ENCODE measurements at places on chromosomes 3 and 15.

DNA sequence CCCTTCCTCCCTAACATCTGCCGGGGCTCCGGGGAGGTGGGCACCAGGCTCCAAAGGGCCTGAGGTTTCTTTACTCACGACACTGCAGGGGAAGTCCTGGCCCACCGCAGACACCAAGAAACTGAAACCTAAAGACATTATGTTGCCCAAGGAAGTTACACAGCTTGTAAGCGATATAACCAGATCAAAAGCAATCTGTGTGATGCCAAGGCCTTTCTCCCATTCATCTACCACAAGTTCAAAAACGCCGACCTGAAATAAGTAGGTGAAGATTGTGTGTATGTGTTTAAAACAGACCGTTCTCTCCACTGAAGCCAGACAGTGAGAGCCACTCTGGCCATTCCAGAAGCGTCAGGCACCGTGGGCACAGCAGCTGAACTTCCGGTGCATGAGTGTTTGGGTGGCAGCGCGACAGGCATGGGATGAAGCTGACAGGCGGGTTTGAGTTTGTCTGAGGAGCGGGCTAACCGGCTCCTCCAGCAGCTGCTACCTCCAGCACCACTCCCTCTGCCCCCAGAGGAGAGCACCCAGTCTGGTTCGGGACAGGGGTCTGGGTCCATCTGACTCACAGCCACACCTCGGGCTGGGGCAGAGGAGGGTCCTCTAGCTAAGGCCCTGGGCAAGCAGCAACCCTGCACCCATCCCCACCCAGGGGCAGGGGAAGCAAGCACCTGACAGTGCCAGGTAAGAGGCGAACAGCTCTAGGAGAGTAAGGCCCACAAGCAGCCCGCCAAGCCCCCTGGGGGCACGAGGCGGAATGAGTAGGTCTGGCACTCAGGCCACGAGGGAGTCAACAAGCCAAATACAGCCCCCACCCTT, 1.3 kb downstream of the TNK2 start:
- DNase-seq: peak; percentile 41

DNA sequence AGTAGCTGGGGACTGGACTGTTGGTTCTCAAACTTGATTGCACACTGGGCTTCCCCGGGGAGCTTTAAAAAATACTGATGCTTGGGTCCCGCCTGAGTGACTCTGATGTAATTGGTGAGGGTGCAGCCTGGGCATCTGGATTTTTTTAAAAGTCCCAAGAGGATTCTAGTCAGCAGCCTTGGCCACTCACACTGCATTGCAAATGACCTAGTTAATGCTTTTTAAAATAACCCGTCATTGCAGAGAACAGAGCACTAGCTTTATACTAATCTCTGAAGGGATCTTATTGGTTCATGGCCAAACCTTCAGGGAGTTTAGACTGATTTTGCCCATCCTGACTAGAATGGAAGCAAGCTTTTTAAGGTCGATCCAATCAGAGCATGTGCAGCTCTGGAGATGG, 310.6 kb upstream of the PROK2 start:
- no peak for DNase-seq

DNA sequence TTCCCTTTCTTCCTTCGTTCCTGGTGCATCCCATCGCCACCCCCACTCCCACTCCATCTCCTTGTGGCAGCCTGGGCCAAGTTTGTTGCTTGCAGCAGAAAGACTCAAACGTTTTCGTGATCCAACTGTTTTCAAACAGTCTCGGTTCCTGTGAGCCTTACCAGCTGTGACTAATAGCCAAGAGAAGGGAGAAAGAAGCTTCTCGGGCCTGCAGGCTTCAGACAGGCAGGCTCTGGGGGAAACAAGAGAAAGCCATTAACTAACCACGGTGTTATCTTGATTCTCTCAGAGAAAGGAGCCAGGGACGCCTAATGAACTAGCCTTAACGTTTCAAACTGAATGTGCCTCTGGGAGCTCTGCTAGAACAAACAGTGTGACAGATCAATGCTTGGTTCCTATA, 742.0 kb downstream of the NR2F2 start:
- no peak for DNase-seq

GRCh38 chr3:154898443-154898842, 181.7 kb upstream of the MME start:
- no peak for DNase-seq

DNA sequence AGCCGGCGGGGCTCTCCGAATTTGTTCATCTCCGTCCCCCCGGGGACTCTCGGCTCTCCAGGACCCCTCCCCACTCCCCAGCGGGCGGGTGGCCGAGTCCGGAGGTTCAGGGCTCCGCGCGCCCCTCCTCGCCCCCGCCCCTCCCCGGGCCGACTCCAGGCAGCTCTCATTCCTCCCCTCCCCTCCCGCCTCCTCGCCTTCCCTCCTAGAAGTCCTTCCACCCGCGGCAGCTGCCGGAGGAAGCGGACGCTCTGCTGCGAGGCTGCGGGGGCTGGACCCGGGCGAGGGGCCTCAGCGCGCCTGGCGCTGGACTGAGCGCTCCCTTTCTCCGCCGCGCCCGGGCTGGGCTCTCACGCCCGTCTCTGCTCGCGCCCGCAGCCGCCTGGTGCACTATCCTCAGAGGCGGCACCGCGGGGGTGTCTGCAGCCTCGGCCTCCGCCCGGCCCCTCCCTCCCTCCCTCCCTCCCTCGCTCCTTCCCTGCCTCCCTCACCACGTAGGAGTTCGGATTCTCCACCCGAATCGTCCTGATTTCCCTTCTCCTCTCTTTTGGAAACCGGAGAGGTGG, at the start of gene ROBO2:
Gene ROBO2, plus strand, starts transcription at position 494 of the 566 bp plus-strand sequence. CDS start 687 bp downstream, outside the sequence.
- DNase-seq: no peak

- DNase-seq: no peak
These were observed 187.1 kb upstream of the DNAJC19 start for GRCh38 chr3:181176601-181177000.

DNA sequence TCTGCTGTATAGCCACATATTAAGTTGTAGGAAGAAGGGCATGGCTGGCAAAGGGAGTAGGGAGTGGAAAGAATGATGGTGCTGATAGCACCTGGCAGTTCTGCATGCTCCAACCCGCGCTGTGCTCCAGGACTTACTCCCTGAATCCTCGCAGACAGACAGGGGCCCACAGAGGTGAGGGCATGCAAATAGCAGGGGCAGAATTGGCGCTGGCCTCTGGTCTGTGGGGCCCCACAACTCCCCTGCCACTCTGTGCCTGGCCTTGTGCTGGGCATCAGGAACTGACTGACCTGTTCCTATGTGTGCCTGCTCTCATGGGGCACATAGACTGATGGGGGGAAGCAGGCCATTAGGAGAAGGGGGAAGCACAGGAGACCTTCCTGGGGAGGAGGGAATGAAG, 20.9 kb downstream of the HDAC11 start:
- DNase-seq: no peak

DNA sequence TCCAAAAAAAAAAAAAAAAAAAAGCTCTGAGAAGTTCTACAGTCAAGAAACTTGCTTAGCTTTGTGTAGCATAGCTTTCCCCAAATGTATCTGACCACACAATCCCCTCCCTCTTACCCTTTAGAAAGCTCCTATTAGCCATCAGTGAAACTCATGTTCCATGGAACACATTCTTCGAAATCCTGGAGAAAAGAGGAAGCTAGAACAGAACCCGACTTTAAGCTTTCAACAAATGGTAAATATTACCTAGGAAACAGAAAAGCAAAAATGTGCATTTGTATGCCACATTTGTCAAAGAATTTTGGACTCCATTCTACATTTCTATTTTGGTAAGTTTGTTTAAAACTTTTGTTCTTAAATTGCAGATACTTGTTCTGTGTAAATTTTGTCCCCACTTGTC, 17.4 kb upstream of the CRTC3 start:
- no peak for DNase-seq

GRCh38 chr3:48440590-48440958, 517 bp downstream of the TMA7 start:
- DNase-seq: no peak

GRCh38 chr3:4855676-4856075, 123.6 kb upstream of the BHLHE40 start:
- DNase-seq: no peak

GRCh38 chr3:137796993-137797392, 32.9 kb downstream of the SOX14 start:
- no peak for DNase-seq

- DNase-seq: no peak
These were observed 35.5 kb upstream of the CACNA2D3 start for GRCh38 chr3:54086652-54087405.

- DNase-seq: no peak
These were observed 73.0 kb downstream of the ATP10A start for GRCh38 chr15:25790000-25790660.

All from stimulated activated CD4-positive, alpha-beta T cell treated with anti-CD3 and anti-CD28 coated beads, TNF-alpha, amount 100 ng/mL, for 1 hour (primary cell).